ENCODE measurements at places on chromosomes 3 and 15.

DNA sequence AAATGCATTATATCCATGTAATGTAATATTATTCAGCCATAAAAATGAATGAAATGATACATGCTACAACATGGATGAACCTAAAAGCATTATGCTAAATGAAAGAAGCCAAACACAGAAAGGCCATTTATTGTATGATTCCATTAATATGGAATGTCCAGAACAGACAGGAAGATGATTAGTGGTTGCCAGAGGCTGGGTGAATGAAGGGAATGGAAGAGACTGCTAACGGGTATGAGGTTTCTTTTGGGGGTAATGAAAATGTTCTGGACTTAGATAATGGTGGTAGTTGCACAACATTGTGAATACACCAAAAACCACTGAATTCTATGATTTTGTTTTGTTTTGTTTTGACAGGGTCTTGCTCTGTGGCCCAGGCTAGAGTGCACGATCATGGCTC is 61.6 kb upstream of the MAP4 start:
- H3K4me3 ChIP-seq, result no peak overlapping the region
- H3K27ac ChIP-seq, result no peak overlapping the region
- no peaks in the 10 kb centered on the region for H3K4me1 ChIP-seq
- no peaks in the 10 kb centered on the region for H3K27me3 ChIP-seq
- H3K36me3 ChIP-seq, result no peaks in the 10 kb centered on the region

DNA sequence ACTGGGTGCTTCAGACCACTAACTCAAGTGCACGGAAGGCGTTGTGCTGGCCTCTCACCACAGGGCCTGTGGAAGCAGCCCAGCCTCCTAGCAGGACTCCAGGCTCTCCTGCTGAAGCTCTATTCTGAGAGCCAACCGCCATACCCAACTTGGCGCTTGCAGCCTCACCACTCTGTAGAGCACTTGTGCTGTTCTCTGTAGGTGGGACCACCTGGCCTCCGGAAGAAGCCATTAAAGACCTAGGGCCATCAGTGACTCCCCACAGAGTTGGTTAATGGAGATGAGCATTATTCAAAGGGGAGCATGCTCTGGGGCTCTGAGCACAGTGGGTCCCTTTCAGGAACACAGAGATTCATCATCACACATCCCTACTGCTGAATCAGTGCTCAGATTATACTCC is 50.9 kb downstream of the C3orf85 start:
- no peak overlapping the region for H3K4me3 ChIP-seq
- H3K27ac ChIP-seq, result no peak overlapping the region
- H3K4me1 ChIP-seq, result 0 out of 2 replicates have a peak, but pooled peaks cover 1% of the 10 kb centered on the region
- H3K27me3 ChIP-seq, result no peaks in the 10 kb centered on the region

DNA sequence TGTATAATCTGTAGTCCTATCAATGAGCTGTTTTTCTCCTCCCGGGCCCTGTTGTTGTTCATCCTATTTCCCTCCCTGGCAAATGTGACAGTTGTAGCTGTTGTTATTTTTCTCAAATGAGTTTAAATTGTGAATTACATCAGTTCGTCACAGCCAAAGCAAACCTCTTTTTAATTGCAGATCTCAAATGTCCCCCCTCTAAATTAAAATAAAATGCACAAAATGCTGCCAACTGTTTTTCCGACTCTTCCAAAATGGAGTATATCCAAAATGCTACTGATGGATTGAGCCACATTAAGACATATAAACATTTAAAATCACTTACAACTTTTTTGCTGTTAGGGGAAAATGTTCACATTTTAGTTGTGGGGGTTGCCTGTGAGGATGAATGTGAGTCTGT is 29.8 kb upstream of the SUCLG2 start:
- H3K4me3 ChIP-seq, result no peak overlapping the region
- H3K27ac ChIP-seq, result no peak overlapping the region
- no peaks in the 10 kb centered on the region for H3K4me1 ChIP-seq

DNA sequence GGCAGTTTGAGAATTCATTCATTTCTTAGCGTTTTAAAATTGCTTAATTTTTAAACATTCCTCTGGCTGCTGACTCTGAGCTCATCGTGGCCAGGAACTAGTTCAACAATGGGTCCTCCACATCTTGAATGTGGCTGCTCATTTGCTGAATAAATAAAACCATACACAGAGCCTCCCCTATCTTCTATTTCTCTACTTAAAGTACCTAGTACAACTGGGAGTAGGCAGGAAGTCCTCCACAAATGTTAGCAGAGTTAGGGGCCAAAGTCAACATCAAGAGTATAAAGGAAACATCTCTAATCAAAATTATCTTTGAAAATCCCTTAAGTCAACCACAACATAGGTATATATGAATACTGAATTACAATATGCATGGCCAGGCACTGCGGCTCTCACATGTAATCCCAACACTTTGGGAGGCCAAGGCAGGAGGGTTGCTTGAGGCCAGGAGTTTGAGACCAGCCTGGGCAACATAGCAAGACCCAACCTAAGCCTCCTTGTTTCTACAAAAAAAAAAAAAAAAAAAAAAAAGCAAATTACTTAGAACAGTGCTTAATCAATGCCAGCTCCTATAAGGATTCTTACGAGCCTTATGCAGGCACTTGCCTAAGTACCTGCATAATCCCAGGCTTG is 57.5 kb upstream of the LMOD3 start:
- H3K27me3 ChIP-seq, result no peaks in the 10 kb centered on the region
- no peak overlapping the region for H3K4me3 ChIP-seq
- 0 out of 2 replicates have a peak, but pooled peaks cover 2% of the 10 kb centered on the region for H3K4me1 ChIP-seq
- DNase-seq, result no peak
- no peak overlapping the region for H3K27ac ChIP-seq

GRCh38 chr3:16482194-16482769 is 31.2 kb downstream of the RFTN1 start:
- H3K27me3 ChIP-seq, result no peaks in the 10 kb centered on the region
- peaks cover 6% of the 10 kb centered on the region for H3K4me1 ChIP-seq
- H3K27ac ChIP-seq, result no peak overlapping the region
- H3K36me3 ChIP-seq, result no peaks in the 10 kb centered on the region
- no peak overlapping the region for H3K4me3 ChIP-seq
